Activated naive CD8-positive, alpha-beta T cell treated with anti-CD3 and anti-CD28 coated beads, Interleukin-2, amount 10 ng/mL, durations not matched to agents 7 days and 5 days (primary cell): ENCODE measurements at places on chromosomes 7 and 10.
A peak's percentile ranks its signal among the peaks of the same experiment; 100 is the strongest.

DNA sequence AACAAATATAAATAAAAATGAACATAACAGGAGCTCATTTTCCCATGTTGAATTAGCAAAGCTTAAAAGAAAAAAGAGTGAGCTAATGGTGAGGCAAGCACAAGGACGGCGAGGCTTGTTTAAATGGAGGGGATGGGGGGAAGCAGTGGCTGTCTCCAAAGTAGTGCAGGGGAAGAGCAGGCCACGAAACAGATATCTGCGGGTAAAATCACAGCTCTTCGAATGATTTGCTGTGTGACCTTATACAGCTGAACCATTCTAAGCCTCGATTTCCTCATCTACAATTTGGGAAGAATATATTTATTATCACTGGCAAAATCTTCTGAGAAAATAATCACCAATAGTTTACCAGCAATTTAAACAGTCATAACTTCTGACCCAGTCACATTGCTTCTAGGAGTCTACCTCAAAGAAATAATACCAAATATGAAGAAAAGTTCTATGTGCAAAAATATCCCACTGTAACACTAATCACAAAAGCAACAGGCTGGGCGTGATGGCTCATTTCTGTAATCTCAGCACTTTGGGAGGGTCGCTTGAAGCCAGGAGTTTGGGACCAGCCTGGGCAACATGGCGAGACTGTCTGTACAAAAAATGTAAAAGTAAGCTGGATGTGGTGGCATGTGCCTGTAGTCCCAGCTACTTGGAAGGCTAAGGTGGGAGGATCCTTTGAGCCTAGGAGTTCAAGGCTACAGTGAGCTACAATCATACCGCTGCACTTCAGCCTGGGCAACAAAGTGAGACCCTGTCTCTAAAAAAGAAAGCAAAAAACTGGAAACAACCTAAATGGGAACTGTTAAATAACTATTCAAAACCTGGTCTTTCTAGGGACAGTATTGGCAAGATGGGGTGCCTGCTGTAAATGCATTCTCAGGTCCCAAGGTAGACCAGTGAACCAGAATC is 63.1 kb upstream of the ASAH2 start:
- H3K36me3 ChIP-seq, result peaks cover 38% of the 10 kb centered on the region
- peaks cover 13% of the 10 kb centered on the region for H3K4me1 ChIP-seq
- H3K27me3 ChIP-seq, result no peaks in the 10 kb centered on the region
- H3K4me3 ChIP-seq, result no peak overlapping the region
- H3K27ac ChIP-seq, result no peak overlapping the region
- DNase-seq, result no peak

DNA sequence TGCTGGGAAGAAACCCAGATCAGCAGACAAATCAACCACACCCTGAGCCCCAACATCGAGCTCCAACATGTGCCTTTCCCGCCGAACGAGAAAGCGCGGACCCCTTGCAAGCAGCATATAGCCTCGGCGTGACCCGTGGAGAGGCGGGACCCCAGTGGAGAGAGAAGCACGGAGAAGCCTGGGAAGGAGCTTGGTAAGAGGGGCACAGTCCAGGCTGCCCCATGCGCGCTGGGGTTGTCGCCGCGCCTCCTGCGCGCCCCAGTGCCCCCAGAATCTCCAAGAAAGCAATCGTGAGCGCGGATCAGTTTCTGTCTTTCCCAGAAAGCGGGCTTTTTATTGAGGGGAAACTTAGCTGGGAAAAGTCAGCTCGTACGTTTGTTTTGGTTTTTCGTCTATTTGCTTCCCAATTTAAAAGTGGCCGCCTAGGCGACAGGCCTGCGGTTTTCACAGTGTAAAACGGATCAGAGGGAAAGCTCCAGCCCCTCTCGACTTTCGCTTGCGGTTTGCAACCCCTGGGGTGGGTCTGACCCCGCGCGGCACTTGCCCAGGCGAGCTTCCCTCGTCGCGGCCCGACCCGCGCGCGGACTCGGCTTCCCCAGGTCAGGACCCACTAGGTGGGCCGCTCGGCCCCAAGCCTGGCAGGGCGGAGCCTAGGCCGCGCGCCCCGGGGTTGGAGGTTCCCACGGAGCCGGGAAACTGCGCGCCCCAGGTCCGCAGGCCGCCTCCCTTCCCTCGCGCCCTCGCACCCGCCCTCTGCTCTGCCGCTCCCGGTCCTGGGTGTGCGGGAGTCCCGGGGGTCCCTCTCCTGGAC is 31.1 kb downstream of the SKIDA1 start:
- peaks cover 71% of the 10 kb centered on the region for H3K27me3 ChIP-seq
- DNase-seq, result peak; percentile 53
- peak overlapping the region; percentile 80 for H3K4me3 ChIP-seq
- H3K27ac ChIP-seq, result no peak overlapping the region
- peaks cover 13% of the 10 kb centered on the region for H3K4me1 ChIP-seq
- H3K36me3 ChIP-seq, result peaks cover 2% of the 10 kb centered on the region

DNA sequence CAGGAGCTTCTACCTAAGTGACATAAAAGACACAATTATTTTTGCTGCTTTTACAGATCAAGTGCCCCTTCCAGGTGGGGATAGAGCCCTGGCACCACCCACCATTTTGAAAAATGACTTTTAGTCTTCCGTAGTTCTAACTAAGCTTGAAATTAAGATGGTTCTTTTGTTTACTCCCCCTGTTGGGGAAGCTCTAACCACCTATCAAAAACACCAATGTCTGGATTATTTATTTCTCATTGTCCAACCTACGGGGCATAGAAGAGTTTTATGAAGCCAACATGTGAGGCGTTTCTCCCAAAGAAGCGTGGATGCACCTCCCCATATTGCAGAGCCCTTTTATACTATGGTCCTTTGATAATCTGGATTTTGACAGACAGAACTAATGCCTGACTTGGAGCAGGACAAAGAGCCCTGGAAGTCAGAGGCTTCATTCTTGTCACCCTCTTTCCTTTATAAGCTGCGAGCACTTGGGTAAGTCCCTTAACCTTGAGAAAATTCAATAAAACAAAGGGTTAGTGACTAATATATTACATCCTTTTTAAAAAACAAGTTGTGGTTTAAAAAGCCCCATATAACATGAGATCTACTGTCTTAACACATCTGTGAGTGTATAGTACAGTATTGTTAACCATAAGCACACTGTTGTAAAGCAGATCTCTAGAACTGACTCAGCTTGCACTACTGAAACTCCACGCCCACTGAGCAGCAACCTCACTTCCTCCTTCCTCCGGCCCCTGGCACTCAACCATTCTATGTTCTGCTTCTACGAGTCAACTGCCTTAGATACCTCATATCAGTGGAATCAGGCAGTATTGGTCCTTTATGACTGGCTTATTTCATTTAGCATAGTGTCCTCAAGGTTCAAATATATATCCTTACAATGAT is 67.5 kb downstream of the ATXN7L1 start:
- H3K27me3 ChIP-seq, result no peaks in the 10 kb centered on the region
- H3K36me3 ChIP-seq, result peaks cover 4% of the 10 kb centered on the region
- H3K4me1 ChIP-seq, result peaks cover 43% of the 10 kb centered on the region
- peak overlapping the region; percentile 26 for H3K4me3 ChIP-seq
- DNase-seq, result peak; percentile 50

DNA sequence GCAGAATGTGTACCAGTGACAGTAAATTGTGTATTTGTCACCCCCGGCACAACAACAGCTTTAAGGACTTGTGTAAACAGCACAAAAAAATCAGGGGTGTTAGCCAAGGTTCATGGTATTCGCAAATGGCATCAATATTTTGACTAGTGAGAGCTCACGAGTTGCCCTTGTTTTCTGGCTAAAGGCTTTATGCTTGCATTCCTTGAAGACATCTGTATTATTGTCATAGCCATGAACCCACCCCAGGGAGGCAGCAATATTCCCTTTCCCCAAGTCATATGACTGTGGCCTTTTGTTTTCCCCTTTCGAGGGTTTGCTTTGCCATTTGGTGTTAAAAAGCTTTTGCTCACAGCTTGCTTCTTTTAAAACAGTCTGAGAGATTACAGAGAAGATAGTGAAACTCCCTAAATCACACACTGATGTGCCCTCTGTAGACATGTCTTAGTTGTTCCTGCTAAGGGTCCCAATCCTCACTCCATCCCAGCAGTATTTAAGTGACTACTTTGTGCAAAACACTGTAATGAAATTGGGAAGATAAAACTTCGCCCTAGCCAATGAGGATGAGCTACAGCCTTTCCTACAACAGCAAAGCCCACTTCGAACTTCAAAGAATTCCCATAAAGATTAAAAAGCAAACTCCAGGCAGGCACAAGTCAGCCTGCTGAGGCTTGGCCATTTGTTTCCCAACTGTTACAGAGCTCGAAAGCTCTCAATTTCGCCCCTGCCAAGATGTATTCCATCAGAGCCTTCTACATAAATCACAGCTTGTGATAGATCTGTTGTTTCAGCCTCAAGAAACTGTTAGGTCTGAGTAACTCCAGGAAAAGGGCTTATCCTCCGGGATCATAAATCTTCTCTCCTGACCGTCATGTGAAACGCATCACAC is 172.3 kb downstream of the ADAM12 start:
- no peak overlapping the region for H3K4me3 ChIP-seq
- peaks cover 2% of the 10 kb centered on the region for H3K27me3 ChIP-seq
- H3K36me3 ChIP-seq, result no peaks in the 10 kb centered on the region
- no peak for DNase-seq
- no peak overlapping the region for H3K27ac ChIP-seq
